MCF 10A (cell line): ENCODE measurements at places on chromosomes 4 and X. TPM values are rescaled to one million over a fixed set of nuclear protein-coding genes. Genes with fewer than 3 reads are reported as not detected.

PLXNB3 gene
- 7.2 and 13.5 TPM in 2 replicates for total RNA-seq

PDCL2 gene
- total RNA-seq: not detected in 2 replicates

MAGT1 gene
- total RNA-seq: 50.3 and 60.2 TPM in 2 replicates

SMPX gene
- not detected in 2 replicates for total RNA-seq

HSFX3 gene
- not detected in 2 replicates for total RNA-seq

METTL14 gene
- 32.6 and 32.8 TPM in 2 replicates for total RNA-seq

TCP11X2 gene
- total RNA-seq: not detected in 2 replicates

REELD1 gene
- not detected in 2 replicates for total RNA-seq

CENPVL1 gene
- total RNA-seq: not detected in 2 replicates

UNC5C gene
- not detected in 2 replicates for total RNA-seq

RAB28 gene
- total RNA-seq: 15.9 and 18.7 TPM in 2 replicates

CFAP47 gene
- not detected in 2 replicates for total RNA-seq

EOLA2 gene
- total RNA-seq: 47.4 and 52.8 TPM in 2 replicates

SSX3 gene
- total RNA-seq: not detected in 2 replicates

ING2 gene
- 7.1 and 10.5 TPM in 2 replicates for total RNA-seq

ETDB gene
- not detected in 2 replicates for total RNA-seq

GLRA3 gene
- not detected in 2 replicates for total RNA-seq

FAM3A gene
- total RNA-seq: 40.9 and 45.3 TPM in 2 replicates

POU3F4 gene
- not detected in 2 replicates for total RNA-seq

PDGFRA gene
- total RNA-seq: not detected in 2 replicates

TMEM31 gene
- total RNA-seq: not detected in 2 replicates

KCTD8 gene
- 0.16 and 0.76 TPM in 2 replicates for total RNA-seq

TMSB15C gene
- 0.79 and 1.3 TPM in 2 replicates for total RNA-seq

AMOT gene
- 0.09 TPM in 1 of 2 replicates, not detected in the other for total RNA-seq

FREM3 gene
- total RNA-seq: not detected in 2 replicates

PRKX gene
- 35.3 and 35.6 TPM in 2 replicates for total RNA-seq

RIBC1 gene
- 0.82 and 1.0 TPM in 2 replicates for total RNA-seq

CLDN2 gene
- not detected in 2 replicates for total RNA-seq

OPN1LW gene
- not detected in 2 replicates for total RNA-seq
